ENCODE measurements at places on chromosomes 11 and 22. TPM values are rescaled to one million over a fixed set of nuclear protein-coding genes. Genes with fewer than 3 reads are reported as not detected.

The CACNA1I gene
- 0.60 TPM for total RNA-seq

DNA sequence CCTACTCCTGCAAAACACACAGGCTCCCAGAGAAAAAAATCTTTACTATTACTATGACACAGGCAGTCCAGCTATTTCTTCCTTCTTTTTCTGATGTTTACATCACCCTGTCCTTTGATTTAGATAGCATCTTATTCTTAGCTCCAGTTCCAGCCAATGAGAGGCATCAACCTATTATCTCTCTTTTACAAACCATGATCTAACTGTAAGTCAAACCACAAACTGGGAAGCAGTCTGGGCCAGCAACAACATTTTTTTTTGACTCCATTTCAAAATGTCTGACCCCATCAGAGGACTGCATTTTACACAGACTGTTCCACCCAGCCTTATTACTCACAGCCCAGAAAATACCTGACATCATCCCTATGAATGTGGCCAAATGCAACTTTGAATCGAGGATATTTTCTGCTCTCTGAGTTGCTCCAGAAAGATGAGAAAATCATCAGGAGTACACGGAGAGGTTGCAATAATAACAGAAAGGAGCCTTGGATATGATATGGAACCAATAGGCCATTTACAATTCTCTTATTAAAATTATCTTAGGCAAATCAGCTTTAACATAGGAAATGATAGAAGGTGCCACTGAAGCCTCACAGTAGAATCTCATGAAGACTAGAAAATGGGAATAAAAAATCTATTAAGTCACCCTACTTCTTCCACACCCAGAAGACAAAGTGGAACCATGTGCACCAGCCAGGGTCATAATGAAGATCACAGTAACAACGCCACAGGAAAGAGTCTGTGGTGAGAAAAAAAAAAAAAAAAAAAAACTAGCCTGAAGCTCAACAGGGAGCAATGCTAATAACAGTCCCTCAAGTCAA is 21.2 kb downstream of the TBRG1 start:
- no peak overlapping the region for H3K4me3 ChIP-seq
- no peak overlapping the region for H3K27ac ChIP-seq
- H3K36me3 ChIP-seq: peaks cover 3% of the 10 kb centered on the region
- DNase-seq: no peak
- no peaks in the 10 kb centered on the region for H3K27me3 ChIP-seq

GRCh38 chr11:112303616-112304015 is 43.0 kb upstream of the PLET1 start:
- no peaks in the 10 kb centered on the region for H3K27me3 ChIP-seq
- no peak overlapping the region for H3K27ac ChIP-seq
- no peak for DNase-seq
- no peak overlapping the region for H3K4me3 ChIP-seq
- H3K36me3 ChIP-seq: no peaks in the 10 kb centered on the region

The OR2AG1 gene
- not detected for total RNA-seq

GRCh38 chr22:17199003-17199731 is 20.1 kb downstream of the ADA2 start:
- no peak for DNase-seq
- H3K4me3 ChIP-seq: no peak overlapping the region
- no peaks in the 10 kb centered on the region for H3K4me1 ChIP-seq
- H3K27me3 ChIP-seq: no peaks in the 10 kb centered on the region
- H3K27ac ChIP-seq: no peak overlapping the region
- H3K36me3 ChIP-seq: peaks cover 36% of the 10 kb centered on the region

- no peak overlapping the region for H3K27ac ChIP-seq
- H3K27me3 ChIP-seq: peaks cover 36% of the 10 kb centered on the region
- H3K4me1 ChIP-seq: no peaks in the 10 kb centered on the region
These were observed 48.2 kb upstream of the CHST1 start for GRCh38 chr11:45713573-45713972.

- H3K4me1 ChIP-seq: peaks cover 22% of the 10 kb centered on the region
- H3K27me3 ChIP-seq: peaks cover 21% of the 10 kb centered on the region
- H3K4me3 ChIP-seq: no peak overlapping the region
- H3K27ac ChIP-seq: no peak overlapping the region
- no peak for DNase-seq
These were observed 33.5 kb downstream of the MMP7 start for GRCh38 chr11:102497061-102497460.

- no peaks in the 10 kb centered on the region for H3K27me3 ChIP-seq
- H3K27ac ChIP-seq: no peak overlapping the region
- H3K4me3 ChIP-seq: no peak overlapping the region
- H3K4me1 ChIP-seq: no peaks in the 10 kb centered on the region
These were observed 115.0 kb downstream of the MN1 start for GRCh38 chr22:27686534-27686933.

- DNase-seq: no peak
- no peaks in the 10 kb centered on the region for H3K36me3 ChIP-seq
- H3K4me1 ChIP-seq: no peaks in the 10 kb centered on the region
These were observed 156.0 kb downstream of the MPPED1 start for GRCh38 chr22:43567691-43568324.

The SEZ6L gene
- total RNA-seq: not detected

The HMOX1 gene
- total RNA-seq: 0.68 TPM

The UBQLN3 gene
- total RNA-seq: not detected
